ENCODE measurements at places on chromosomes 4 and X. TPM values are rescaled to one million over a fixed set of nuclear protein-coding genes. Genes with fewer than 3 reads are reported as not detected.

DNA sequence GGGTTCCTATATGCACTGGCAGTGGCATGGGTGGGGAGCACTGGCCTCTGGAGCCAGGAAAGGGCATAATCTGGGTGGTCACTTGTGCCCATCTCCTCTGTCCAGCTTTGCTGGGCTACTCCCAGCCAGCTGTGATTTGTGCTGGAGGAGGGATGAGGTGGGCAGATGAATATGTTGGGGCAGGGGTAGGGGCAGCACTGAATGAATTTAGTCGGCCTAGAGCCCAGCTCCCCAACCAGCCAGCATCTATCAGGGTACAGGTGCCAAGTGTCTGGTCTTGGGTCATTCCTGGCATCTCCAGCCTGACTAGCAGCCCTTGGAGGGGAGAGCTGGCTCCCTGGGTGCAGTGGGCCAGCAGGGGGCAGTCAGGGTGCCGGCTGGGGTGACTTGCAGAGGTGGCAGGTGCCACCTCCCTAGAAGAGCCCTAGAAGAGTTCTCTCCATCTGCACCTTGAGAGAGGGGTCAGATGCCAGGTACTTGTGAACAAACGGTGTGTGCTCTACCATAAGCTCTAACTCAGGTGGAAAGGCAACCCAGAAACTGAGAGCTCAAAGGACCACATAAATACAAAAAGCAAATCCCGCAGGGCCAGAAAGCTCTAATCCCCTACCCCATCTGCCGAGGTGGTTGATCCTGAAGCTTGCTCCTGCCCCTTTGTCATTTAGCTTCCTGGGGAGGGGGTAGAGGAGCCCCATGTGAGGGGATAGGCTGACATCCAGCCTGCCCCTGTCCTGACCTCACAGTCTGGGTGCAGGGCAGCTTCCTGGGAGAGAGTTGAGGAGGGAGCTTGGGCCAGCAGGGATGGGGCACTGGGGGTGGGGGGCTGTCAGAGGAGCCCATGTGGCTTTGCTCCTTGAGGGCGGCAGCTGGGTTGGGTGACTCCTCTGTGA is 2.2 kb downstream of the SORCS2 start:
- DNase-seq: peak; percentile 62

- DNase-seq: peak; percentile 53
These were observed 1394.2 kb upstream of the DIAPH2 start for GRCh38 chrX:95290455-95290854.

GRCh38 chr4:73676861-73677323 is 56.7 kb upstream of the RASSF6 start:
- DNase-seq: no peak

- no peak for DNase-seq
These were observed 296.9 kb downstream of the INPP4B start for GRCh38 chr4:142549248-142549647.

DNA sequence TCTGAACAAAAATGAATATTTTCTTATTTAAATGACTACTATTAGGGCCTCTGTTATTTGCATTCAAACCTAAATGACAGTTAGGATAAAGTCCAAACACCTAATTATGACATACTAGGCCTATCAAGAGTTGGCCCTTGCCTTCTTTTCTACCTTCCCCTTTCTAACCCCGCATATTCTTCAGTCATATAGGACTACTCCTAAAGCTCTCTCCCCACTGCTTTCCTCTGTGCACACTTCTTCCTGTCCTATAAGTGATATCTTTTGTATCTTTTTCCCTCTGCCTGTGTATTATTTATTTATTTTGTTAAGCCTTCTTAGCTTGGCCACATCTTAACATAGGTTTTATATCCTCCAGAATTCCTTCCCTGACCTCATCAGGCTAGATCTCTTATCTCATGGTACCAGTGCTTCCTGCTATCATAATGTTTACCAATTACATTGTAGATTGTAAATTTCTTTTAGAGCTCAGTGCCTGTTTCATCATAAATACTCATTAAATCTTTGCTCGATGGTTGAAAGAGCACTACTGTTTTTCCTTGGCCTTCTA is 22.5 kb downstream of the ERVMER34-1 start:
- no peak for DNase-seq

- no peak for DNase-seq
These were observed 61.6 kb upstream of the GPR174 start for GRCh38 chrX:79082899-79083298.

The RHOXF1 gene
- not detected for total RNA-seq

DNA sequence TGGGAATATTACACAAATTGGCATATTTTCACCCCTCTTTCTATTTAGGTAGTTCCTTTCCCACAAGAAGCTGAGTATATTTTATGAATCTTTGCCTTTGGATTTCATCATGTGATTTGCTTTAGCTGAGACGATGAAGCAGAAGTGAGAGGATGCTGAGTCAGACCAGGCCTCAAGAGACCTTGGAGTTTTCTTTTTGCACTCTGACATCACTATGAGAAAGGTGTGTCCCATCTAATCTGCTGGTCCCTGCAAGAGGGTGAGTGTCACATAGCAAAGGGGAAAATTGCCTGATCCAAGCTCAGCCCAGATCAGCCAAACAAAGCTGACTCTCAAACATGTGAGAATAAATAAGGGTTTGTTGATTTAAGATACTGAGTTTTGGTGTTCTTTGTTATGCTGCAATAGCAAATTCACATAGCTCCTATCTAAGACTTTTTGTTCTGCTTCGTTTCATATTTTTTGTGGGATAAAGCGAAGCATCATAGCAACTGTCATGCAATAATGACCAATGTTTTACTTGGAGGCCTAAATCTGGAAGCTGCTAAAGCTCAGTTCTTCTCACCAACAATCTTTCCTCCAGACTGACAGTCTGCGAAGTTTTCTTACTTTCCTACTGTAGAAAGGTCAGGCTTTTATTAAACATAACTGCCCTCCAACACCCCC is 176.9 kb downstream of the PDHA2 start:
- DNase-seq: no peak

GRCh38 chrX:38699696-38700095 is 101.6 kb upstream of the MID1IP1 start:
- no peak for DNase-seq

DNA sequence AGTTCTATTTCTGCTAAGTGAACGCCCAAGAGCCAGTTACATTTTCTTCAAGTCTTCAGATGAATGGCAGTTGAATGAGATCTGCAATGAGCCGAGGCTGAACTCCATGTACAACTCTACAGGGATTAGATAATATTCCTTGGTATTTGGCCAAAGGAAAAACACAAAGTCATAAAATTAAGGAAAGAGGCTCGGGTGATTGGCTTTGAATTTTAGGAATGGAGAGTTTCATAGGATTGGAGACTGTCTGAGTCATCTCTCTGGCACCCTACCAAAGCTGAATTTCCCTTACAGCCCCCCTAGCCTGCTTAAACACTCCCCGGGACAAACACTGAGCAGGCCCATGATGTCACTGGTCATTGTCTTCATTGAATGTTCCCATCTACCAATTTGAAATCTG is 188.0 kb upstream of the C1QTNF7 start:
- no peak for DNase-seq

DNA sequence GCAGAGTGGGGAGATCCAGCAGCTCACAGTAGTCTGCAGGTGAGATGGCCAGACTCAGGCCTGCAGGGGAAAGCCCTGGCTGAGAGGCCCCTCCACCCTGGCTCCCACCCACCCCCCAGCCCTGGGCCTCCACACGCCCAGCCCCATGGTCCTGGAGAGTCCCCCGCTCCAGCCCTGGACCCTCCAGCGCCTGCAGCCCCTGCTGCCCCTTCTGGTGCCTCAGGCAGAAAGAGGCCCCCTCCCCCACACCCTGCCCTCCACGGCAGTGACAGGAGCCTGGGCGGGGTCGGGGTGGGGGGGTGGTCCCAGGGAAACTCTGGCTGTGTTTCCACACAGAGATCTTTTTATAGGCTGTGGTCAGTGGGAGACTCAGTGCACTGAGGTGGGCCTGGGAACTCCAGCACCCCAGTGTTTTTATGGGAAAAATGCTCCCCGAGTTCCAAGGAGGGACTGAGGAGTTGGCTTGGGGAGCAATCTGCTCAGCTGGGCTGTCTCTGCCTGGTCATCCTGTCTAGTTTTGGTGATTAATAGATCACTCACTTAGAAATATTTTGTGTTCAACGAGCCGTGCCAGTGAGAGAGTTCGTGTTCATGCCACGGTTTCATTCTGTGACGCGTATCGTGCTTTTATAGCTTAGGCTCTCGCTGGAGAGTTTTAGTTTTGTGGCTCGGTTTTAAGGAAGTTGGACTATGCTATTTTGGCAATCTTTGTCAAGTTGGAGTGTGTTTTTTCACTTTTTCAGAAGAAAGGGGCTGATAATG is 53.1 kb upstream of the HGFAC start:
- DNase-seq: no peak

GRCh38 chr4:147965056-147965455 is 233.2 kb downstream of the ARHGAP10 start:
- DNase-seq: no peak

The AADAT gene
- total RNA-seq: 24.2 TPM

DNA sequence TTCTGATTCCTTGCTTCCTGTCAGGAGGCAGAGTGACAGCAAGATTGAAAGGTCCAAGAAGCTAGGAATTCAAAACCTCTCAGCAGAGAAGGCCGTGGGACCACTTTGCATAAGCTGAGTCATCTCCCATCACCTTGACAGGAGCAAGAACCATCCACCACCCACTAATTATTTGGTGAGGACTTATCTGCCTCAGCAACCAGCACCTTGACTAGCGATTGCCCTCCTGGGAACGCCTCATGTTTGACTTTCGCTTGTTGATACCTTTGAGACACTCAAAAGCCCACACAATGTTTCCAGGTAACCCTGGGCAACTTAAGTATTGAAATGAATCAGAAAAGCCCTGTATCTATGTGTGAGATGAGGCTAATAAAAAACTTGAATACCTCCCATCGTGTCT is 233.5 kb upstream of the GYPA start:
- DNase-seq: no peak

The SPANXN3 gene
- not detected for total RNA-seq

The CHRNA9 gene
- total RNA-seq: 2.5 TPM

The MAGEA9B gene
- total RNA-seq: not detected

DNA sequence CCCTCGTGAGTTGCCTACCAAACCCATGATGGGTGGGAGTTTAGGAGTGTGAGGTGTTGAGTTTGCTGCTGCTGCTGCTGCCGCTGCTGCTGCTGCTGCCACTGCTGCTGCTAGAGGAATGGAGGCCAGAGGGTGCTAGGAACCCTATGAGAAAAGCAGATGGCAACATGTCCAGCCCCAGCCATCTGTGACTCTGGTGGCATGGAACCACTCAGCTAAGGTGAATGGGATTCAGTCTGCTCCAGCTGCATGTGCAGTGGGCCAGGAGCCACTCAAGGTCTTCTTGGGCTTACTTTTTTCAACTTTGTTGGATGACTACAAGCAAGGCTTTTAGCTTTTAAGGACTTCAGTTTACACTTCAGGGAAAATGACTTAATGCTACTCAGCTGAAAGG is 103.8 kb downstream of the RTL5 start:
- no peak for DNase-seq

- no peak for DNase-seq
These were observed 7.7 kb downstream of the EDNRA start for GRCh38 chr4:147488556-147488955.

GRCh38 chrX:96752781-96753180 is 68.1 kb downstream of the DIAPH2 start:
- no peak for DNase-seq

GRCh38 chr4:152935631-152936445 is at the start of gene FHDC1:
TSS of gene FHDC1 (plus strand) at chr4:152936323. CDS start at chr4:152943058, 6,735 bp downstream.
- peak; percentile 91 for DNase-seq

GRCh38 chr4:93918856-93919255 is 90.3 kb downstream of the ATOH1 start:
- no peak for DNase-seq

DNA sequence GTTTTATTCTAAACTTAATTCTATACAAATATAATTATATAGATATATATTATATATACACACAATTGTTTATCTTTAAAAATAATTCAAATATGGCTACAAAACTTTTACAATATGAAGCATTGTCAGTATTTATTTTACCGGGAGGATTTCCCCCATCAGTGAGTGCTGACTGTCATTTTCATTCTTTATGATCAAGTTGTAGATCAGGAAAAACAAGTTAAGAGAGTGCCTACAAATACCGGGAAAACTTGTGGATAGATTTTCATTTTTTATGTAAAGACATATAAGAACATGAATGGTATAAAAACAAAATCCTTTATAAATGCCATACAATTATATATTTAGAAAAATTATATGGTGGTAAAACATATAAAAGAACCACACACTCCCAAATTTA is 37.8 kb downstream of the CLCN3 start:
- no peak for DNase-seq

GRCh38 chr4:81466841-81467671 is 4.7 kb downstream of the RASGEF1B start:
- peak; percentile 82 for DNase-seq

GRCh38 chr4:170087163-170087700 is 2.5 kb downstream of the AADAT start:
- DNase-seq: no peak

The EFHC2 gene
- 3.2 TPM for total RNA-seq

DNA sequence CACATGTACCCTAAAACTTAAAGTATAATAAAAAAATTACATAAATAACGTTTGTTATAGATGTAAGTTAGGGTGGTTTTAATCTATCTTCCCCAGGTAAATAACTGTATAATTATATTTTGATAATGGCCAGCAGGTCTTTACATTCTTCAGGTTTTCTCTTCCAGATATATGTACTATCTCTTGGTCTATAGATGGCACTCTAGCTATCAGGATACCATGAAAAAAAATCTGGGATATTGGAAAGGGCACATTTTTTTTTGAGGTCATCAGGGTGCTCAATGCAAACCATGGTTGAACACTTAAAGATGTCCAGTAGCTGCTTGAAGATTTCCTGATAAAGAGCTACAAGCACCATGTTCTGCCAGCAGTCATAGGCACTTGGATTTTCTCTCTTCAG is 15.6 kb upstream of the ADH4 start:
- DNase-seq: no peak

- no peak for DNase-seq
These were observed 131.9 kb downstream of the SCLT1 start for GRCh38 chr4:128961405-128961804.

The ADAM29 gene
- total RNA-seq: not detected

DNA sequence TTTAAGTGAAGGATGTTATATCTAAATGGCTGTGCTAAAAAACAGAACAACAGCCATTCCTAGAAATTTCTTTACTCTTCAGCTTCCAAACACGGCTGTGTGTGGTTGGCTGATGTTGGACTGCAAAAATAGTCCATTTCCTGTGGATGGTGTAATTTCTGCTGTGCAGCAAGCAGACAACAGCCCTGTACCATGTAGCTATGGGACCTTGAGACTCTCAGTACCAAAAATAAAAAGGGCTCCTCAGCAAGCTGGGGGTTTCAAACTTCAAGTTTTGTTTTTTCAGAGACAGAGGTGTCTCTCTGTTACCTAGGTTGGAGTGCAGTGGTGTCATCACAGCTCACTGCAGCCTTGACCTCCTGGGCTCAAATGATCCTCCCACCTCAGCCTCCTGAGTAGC is 18.1 kb downstream of the CD40LG start:
- DNase-seq: no peak

The CD40LG gene
- not detected for total RNA-seq

DNA sequence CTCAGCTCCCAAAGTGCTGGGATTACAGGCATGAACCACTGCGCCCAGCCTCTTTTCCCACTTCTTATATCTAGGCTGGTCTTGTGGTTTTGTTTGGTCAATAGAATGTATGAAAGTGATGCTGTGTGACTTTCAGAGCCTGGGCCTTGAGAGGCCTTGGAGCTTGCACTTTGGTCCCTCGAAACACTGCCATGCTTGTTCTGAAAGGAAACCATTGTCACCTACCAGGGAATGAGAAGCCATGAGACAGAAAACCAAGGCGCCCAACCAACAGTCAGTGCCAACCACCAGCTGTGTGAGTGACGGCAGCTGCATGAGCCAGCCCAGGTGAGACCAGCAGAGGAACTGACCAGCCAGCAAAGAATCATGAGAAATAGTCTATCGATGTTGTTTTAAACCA is 57.4 kb downstream of the SCD5 start:
- DNase-seq: no peak

Measured in neural progenitor cell (in vitro differentiated cells).